ENCODE measurements at places on chromosomes 4 and X.

DNA sequence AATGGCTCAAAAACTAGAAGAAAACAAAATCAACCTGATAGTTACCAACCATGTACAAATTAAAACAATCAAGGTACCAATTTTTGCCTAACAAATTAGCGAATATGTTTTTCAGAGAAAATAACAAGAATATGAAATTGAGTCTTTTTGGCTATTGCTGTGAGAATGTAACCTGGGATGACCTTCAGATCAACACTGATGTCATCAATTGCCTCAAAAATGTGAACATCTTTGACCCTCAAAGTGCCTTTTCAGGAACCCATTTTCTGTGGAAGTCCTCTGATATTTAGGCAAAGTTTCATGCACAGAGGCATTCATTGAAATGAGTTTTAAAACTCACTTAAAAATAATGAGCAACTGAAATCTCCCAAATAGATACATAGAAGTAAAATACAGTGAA lies 6.1 kb downstream of the RELL1 start:
- DNase-seq, result no peak

DNA sequence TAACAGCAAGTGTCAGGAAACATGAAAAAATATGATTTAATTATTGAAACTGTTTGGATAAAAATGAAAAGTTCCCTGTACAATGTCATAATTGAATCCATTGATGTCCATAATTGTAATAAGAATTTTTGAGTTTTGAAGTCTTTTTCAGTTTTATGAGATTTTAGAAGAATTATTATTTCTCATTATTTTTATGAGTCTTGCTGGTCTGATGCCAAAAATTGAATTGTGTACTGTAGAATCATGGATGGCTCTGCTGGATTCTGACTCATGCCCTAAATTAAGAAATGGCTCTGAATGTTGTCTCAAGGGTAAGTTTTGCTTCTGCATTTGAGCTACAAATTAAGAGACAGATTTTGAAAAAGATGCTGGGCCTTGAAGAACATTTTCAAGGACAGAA lies 132.8 kb upstream of the MAP9 start:
- DNase-seq, result no peak

DNA sequence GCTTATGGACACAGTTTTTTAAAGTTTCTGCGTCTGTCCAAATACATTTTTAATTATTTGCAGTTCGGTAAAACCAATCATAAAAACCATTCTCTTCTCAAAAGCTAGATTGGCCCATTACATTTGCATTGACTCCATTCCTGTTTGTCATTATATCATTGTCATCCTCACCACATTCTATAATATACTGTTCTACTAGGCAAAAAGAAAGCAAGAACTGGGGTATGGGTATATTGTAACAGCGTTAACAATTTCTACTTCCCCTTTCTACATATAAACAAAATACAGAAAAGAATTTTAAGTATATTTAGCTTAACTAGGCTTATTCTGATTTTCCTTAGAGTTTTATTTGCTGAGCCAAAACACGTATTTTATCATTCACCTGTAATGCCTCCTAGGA lies 91.8 kb downstream of the RAP1GDS1 start:
- DNase-seq, result no peak

- no peak for DNase-seq
Observed at GRCh38 chr4:27836523-27836922, 975.9 kb downstream of the STIM2 start.

DNA sequence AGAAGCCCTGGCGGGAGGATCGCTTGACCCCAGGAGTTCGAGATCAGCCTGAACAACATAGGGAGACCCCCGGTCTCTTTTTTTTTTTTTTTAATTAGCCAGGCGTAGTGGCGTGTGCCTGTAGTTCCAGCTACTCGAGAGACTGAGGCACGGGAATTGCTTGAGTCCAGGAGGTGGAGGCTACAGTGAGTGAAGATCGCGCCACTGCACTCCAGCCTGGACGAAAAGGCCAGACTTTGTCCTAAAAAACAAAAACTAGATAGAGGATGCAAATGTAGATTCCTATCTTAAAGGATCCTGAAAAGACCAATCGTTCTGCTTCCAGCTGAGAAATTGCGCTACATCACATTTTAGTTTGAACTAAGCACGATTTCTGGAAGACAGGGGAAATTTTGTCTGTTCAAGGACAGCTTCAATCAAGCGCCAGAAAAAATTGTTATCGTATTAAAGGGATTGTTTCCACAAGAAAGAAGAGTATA lies 627 bp upstream of the HSD17B11 start:
- DNase-seq, result no peak

DNA sequence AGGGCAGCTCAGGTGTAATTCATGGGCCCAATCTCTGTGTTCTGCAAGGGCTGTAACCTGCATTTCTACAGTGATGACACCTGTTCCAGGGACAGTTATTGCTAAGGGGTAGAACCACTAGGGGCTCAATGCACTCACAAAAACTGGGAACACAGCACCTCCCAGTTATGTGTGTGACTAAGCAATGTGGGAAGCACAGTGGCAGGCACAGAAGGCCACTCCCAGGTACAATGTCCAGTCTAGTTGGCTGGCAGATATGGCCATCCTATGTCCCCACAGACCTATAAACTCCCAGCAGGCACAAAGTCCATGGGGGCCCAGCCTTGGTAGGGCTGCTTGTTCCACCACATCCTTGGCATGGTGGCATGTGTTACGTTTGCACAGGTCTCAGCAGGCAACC lies 25.7 kb downstream of the CXCL13 start:
- DNase-seq, result no peak

DNA sequence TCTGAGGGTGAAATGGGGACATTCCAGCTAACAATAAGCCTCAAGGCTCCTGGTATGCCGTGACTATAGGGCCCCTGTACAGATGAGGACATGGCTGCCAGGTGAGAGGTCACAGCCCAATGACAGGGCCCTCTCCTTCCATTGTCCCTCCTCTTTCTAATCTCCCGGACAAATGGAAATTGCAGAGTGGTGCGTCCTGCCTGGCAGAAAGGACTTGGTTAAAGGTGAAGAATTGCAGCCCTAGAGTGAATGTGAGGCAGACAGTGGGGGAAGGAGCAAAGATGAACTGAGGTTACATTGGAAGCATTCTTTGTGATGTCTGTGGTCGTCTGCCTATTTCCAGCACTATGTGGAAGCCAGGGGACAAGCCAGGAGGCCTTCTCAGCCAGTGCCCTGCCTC lies 6.7 kb upstream of the UCP1 start:
- no peak for DNase-seq

DNA sequence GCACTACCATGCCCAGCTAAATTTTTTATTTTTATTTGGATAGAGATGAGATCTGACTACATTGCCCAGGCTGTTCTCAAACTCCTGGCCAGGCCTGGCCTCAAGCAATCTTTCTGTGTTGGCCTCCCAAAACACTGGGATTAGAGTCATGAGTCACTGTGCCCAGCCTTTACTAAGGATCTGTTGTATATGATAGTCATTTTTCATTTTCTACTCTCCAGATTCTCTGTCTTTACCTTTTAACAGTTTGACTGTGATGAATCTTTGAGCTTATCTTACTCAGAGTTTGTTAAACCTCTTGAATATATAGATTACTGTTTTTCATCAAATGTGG lies 161.8 kb downstream of the FNIP2 start:
- no peak for DNase-seq

Data from hematopoietic multipotent progenitor cell treated with erythropoietin and hydrocortisone succinate and interleukin-3 and kit ligand, for 8 days (in vitro differentiated cells).